ENCODE measurements at places on chromosomes 1 and 21.

DNA sequence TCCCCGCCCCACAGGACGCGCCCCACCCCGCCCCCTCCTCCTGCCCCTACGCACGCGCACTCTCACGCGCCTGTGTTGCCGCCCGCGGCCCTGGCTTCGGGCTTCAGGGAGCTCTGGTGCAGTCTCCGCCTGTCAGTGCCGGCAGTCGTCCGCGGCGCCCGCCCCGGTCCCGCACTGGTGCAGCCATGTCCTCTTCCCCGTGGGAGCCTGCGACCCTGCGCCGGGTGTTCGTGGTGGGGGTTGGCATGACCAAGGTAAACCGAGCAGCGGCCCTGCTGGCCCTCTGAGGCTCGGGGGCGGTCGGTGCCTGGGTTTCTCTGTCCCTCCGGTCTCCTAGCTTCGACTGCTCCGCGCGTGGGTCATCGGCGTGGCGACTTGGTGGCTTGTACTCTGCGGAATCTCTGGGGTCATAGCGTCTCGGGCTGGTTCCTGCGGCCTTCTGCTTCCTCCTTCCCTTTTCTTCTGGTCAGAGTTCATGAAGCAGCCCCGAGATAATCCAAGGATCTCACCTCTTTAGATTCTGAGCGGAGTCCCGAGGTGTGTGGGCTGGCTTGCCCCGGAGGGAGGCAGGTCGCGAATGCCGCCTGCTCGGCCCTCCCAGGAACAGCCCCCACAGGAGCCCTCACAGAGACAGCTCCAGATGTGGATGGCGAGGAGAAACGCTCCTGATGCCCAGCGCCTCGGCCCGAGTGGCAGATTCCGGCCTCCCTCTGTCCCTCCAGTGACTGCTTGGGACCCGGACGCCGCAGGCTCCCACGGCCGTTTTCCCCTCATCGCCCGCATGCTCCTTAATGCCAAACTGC lies at the start of gene SCP2:
SCP2 (plus strand) TSS at position 65 of the 803 bp plus-strand sequence; CDS start at position 186, 121 bp downstream.
- DNase-seq = peak; percentile 83

- DNase-seq = peak; percentile 51
Observed at GRCh38 chr1:19033926-19034680, 77.6 kb upstream of the IFFO2 start.

DNA sequence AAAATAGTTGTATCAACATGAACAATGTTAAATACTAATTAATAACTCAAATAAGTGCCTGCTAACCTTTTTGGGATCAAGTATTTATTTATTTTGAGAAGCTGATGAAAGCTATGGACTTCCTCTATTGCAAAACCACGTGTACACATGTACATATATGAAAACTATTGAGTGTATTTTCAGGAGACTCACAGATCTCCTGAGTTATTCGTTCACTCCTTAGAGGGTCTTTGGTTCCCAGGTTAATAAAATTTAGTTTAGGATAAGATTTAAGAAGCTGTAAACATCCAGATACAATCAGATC lies 130.5 kb downstream of the DISC1 start:
- no peak for DNase-seq

DNA sequence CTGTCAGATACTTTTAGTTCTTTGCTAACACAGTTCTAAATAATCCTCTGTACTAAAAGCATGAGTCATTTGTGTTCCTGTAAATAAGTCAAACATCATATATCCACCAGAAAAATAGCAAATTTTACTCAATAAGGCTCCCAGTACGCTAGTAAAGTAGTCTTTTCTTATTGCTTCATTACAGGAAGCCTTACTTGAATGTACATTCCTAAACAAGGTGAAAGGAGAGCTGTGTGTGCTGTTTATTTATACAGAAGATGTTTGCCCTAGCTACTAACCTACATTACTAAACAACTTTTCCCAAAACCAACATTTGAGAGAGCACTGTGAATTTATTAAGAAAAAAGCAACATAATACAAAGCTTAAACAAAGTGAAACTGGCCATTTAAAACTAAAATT lies 52.0 kb downstream of the ZNHIT6 start:
- DNase-seq = no peak

- no peak for DNase-seq
Observed at GRCh38 chr1:171427852-171428471, 57.4 kb upstream of the PRRC2C start.
